Activated CD8-positive, alpha-beta memory T cell treated with anti-CD3 and anti-CD28 coated beads, Interleukin-2, amount 10 ng/mL, durations not matched to agents 7 days and 5 days (primary cell): ENCODE measurements at places on chromosomes 5 and 9. TPM values are rescaled to one million over a fixed set of nuclear protein-coding genes. Genes with fewer than 3 reads are reported as not detected.

Gene NTNG2
- 7.9 TPM for total RNA-seq

Gene CYLC2
- not detected for total RNA-seq

GRCh38 chr9:4832786-4833579 is 40.2 kb downstream of the RCL1 start:
- no peaks in the 10 kb centered on the region for H3K27me3 ChIP-seq
- H3K27ac ChIP-seq = peak overlapping the region; percentile 76

- no peaks in the 10 kb centered on the region for H3K36me3 ChIP-seq
- H3K4me3 ChIP-seq = no peak overlapping the region
- no peaks in the 10 kb centered on the region for H3K27me3 ChIP-seq
- no peak overlapping the region for H3K27ac ChIP-seq
Measured at GRCh38 chr5:32628049-32628844, 42.9 kb downstream of the SUB1 start.

DNA sequence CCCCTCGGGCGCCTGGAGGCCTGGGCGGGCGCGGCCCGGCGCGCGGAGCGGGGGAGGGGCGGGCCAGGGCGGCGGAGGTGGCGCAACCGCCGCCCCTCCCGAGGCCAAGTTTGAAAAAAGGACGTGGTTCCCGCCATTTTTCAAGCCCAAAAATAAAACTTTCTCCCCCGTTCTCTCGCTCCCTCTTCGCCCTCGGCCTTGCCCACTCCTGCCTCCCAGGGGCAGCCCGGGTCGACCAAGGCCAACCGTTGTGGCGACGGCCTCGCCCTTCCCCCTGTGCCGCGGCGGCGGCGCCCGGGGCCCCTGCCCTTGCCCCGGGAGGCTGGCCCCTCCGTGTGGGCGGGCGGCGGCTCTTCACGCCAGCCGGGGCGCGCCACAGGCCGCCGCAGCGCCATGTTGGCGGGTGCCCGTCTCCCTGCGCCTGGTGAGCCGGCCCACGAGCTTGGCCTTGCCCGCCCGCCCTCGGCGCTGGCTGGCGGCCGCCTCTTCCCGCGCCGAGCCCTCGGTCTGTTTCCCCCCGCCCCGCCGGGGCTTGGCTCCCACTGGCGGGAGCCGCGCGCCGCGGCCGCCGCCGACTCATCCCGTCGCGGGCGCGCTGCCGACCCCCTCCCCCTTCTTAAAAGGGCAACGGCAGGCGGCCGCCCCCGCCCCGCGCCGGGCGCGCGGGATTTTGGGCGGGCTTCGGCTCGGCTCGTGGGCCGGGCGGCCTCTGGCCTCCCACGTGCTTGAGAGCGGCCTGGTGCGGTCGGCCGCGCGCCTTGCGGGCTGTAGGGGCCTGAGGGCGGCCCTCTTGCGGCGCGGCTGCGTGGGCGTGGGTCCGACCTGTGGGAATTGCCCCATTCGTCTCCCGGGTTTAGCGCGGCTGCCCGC is 1.3 kb downstream of the ANP32B start:
- peak overlapping the region; percentile 84 for H3K27ac ChIP-seq
- H3K4me1 ChIP-seq = peaks cover 47% of the 10 kb centered on the region
- H3K27me3 ChIP-seq = no peaks in the 10 kb centered on the region

DNA sequence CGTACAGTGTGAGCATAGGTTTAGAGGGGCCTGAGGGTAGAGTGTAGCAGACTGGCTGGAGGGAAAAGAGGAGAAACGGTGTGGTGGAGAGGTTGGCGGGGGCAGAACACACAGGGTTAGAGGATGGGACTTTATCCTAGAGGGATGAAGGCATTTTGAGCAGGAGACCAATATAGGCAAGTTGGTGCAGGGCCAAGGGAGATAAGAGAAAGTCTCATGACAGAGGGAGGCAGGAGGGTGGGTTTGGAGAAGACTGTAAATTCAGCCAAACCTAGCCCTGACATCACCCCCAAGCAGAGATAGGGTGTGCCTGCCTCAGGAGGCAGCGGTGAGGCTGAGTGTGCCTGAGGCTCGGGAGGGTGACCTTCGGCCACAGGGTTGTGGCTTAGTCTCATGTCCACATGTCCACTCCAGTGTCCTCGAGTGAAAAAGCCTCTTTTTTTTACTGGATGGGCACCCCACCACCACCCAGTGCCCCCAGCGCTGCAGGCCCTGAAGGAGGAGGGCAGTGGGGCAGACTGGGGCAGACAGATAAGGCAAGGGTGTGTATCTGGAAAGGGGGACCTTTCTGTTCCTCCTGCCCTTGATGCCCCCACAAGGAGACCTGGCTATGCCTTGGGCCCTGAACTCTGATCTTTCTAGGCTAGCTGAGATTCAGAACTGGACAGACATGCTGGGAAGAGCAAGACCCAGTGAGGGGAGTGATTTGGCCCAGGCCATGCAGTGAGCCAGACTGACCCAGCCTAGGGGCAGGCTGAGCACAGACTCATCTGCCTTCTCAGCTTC is 108.7 kb downstream of the RGS3 start:
- no peaks in the 10 kb centered on the region for H3K36me3 ChIP-seq
- peaks cover 12% of the 10 kb centered on the region for H3K4me1 ChIP-seq
- H3K27me3 ChIP-seq = no peaks in the 10 kb centered on the region
- no peak overlapping the region for H3K27ac ChIP-seq

- no peak overlapping the region for H3K4me3 ChIP-seq
- H3K27me3 ChIP-seq = no peaks in the 10 kb centered on the region
- no peak for DNase-seq
- H3K27ac ChIP-seq = no peak overlapping the region
Measured at GRCh38 chr9:19173598-19174125, 46.4 kb upstream of the PLIN2 start.

GRCh38 chr5:148372166-148372725 is 11.5 kb upstream of the FBXO38 start:
- H3K27ac ChIP-seq = no peak overlapping the region
- H3K27me3 ChIP-seq = peaks cover 3% of the 10 kb centered on the region
- H3K4me3 ChIP-seq = no peak overlapping the region
- no peaks in the 10 kb centered on the region for H3K4me1 ChIP-seq

- no peaks in the 10 kb centered on the region for H3K27me3 ChIP-seq
- no peaks in the 10 kb centered on the region for H3K36me3 ChIP-seq
- H3K27ac ChIP-seq = no peak overlapping the region
- H3K4me1 ChIP-seq = no peaks in the 10 kb centered on the region
Measured at GRCh38 chr9:108549184-108549583, 306.6 kb downstream of the ACTL7B start.

- no peaks in the 10 kb centered on the region for H3K36me3 ChIP-seq
- H3K4me1 ChIP-seq = peaks cover 3% of the 10 kb centered on the region
- DNase-seq = no peak
- H3K4me3 ChIP-seq = no peak overlapping the region
- no peaks in the 10 kb centered on the region for H3K27me3 ChIP-seq
Measured at GRCh38 chr5:1413211-1413610, 32.0 kb downstream of the SLC6A3 start.
